Chondrocyte (in vitro differentiated cells): ENCODE measurements at places on chromosomes 4 and X. TPM values are rescaled to one million over a fixed set of nuclear protein-coding genes. Genes with fewer than 3 reads are reported as not detected.

DNA sequence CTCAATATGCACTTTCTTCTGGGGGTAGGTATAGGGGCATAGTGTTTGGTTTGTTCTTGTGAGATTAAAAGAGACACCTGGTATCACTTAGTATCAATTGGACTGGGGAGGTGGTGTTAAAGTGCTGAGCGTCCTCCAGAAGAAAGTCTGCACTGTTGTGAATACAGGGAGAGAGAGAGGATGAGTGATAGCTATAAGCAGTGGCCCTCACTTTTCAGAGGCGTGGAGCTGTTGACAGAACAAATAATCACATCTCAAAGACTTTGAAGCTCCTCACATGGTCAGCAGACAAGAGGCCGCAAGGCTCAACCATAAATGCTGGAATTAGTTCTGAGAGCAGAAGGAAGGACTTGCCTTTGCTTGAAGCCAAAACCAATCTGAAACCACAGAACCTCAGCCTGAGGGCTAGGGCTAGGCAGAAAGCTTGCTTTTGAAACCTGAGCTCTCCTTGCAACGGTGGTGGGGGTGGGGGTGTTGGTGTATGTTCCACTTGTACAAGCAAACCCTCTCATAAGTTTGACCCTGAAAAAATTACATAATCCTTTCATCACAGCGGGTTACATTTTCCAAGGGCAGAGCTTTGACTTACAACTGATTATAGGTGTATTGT, 123.2 kb upstream of the SCML1 start:
- no peak overlapping the region for H3K4me3 ChIP-seq
- H3K36me3 ChIP-seq: no peaks in the 10 kb centered on the region
- no peaks in the 10 kb centered on the region for H3K27me3 ChIP-seq
- DNase-seq: no peak
- no peak overlapping the region for H3K27ac ChIP-seq

DNA sequence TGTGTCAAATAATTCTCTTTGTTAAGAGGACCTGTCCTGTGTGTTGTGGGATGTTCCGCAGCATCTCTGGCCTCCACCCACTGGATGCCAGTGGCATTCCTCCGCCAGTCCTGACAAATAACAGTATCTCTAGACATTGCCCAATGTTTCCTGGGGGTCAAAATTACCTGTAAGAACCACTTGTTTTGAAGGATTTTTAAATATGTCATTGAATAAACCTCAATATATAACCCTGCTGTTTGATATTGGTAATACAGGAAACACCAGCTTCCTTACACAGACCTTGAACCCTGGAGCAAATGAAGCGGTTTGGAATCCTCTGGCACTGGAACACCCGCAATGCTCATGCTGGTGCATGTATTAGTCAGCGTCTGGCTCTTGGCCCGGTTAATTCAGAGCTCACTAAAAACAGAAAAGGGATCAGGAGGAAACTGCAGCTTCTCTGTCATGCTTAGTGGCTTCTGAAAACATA, 101.3 kb downstream of the TBL1X start:
- H3K27ac ChIP-seq: peak overlapping the region; percentile 76
- peaks cover 36% of the 10 kb centered on the region for H3K4me1 ChIP-seq
- no peaks in the 10 kb centered on the region for H3K27me3 ChIP-seq
- H3K4me3 ChIP-seq: no peak overlapping the region
- no peaks in the 10 kb centered on the region for H3K36me3 ChIP-seq
- no peak for DNase-seq

DGKK gene
- not detected in 3 replicates for total RNA-seq

DNA sequence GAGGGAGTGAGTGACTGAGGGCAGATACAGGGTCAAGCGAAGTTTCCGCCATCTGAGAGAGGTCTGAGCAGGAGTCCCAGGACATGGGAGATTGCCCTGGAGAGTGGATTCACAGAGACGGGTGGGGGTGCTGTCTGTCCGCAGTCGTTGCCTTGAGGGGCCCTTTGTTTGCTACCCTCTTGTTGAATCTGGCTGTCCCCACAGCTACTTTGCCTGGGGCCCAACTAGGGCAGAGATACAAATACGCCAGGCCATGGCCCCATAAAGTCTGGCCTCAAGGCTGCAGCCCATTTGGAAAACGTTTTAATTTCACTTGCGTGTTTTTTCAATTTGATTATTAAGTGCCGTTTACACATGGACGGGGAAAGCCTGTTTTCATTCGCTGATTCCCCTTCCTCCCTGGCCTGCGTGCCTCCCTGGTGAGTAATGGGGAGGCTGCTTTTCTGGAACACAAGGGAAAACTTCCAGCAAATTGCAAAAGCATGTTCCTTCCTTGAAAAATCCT, 134.4 kb downstream of the SMIM20 start:
- peak overlapping the region; percentile 1 for H3K4me3 ChIP-seq
- H3K27ac ChIP-seq: peak overlapping the region; percentile 94
- DNase-seq: no peak
- H3K4me1 ChIP-seq: peaks cover 13% of the 10 kb centered on the region

GRCh38 chrX:107818900-107819521, 6.7 kb upstream of the MID2 start:
- H3K4me1 ChIP-seq: peaks cover 7% of the 10 kb centered on the region
- H3K27ac ChIP-seq: no peak overlapping the region

GRCh38 chrX:6227935-6228334, 732 bp downstream of the NLGN4X start:
- peaks cover 20% of the 10 kb centered on the region for H3K4me1 ChIP-seq
- no peak for DNase-seq
- H3K27me3 ChIP-seq: peaks cover 59% of the 10 kb centered on the region
- H3K4me3 ChIP-seq: no peak overlapping the region
- no peaks in the 10 kb centered on the region for H3K36me3 ChIP-seq

AFM gene
- not detected in 3 replicates for total RNA-seq

GRCh38 chr4:128141866-128142265, 80.8 kb downstream of the LARP1B start:
- H3K4me3 ChIP-seq: no peak overlapping the region
- H3K4me1 ChIP-seq: peaks cover 14% of the 10 kb centered on the region
- no peaks in the 10 kb centered on the region for H3K27me3 ChIP-seq
- H3K27ac ChIP-seq: no peak overlapping the region
- H3K36me3 ChIP-seq: peaks cover 16% of the 10 kb centered on the region

CLNK gene
- total RNA-seq: not detected in 3 replicates

DNA sequence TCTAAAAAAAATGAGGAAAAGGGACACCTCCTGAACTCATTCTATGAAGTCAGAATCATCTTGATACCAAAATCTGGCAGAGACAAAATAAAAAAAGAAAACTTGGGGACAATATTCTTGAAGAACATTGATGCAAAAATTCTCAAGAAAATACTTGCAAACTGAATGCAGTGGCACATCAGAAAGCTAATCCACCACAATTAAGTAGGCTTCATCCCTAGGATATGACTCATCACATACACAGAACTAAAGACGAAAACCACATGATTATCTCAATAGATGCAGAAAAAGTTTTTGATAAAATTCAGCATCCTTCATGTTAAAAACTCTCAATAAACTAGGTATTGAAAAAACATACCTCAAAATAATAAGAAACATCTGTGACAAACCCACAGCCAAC, 98.3 kb downstream of the FAM47B start:
- no peak overlapping the region for H3K4me3 ChIP-seq
- H3K27me3 ChIP-seq: peaks cover 1% of the 10 kb centered on the region
- no peak for DNase-seq
- no peaks in the 10 kb centered on the region for H3K4me1 ChIP-seq
- peaks cover 4% of the 10 kb centered on the region for H3K36me3 ChIP-seq

GRCh38 chrX:69505772-69506616, 1.9 kb downstream of the NALF2 start:
- H3K36me3 ChIP-seq: no peaks in the 10 kb centered on the region
- peaks cover 3% of the 10 kb centered on the region for H3K4me1 ChIP-seq
- H3K27ac ChIP-seq: peak overlapping the region; percentile 42
- peak overlapping the region; percentile 35 for H3K4me3 ChIP-seq
- no peak for DNase-seq

CCNG2 gene
- total RNA-seq: 42.4 to 52.5 TPM (median 48.1 TPM) in 3 replicates

DNA sequence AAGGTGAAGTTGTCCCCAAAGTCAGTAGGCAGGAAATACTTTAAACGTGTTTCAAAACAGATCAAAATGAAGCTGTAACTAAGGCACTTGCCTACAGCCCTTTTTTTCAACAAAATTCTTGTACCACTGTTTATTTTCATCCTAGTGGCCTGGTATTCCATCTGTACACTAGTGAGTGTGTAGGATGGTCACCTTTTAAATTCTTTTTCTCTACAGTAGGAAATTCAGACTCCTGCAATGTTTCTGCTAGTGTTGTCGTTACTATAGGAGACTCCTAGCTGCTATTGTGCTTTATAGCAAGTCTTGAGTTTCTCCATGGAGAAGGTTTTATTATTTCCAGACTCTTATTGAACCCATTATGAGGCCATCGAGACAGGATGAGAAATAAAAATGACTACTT, 7.0 kb upstream of the NHS start:
- H3K4me1 ChIP-seq: no peaks in the 10 kb centered on the region
- no peak for DNase-seq
- H3K27ac ChIP-seq: no peak overlapping the region

- no peaks in the 10 kb centered on the region for H3K36me3 ChIP-seq
- no peak for DNase-seq
- no peaks in the 10 kb centered on the region for H3K4me1 ChIP-seq
- H3K27me3 ChIP-seq: no peaks in the 10 kb centered on the region
- no peak overlapping the region for H3K27ac ChIP-seq
Observed at GRCh38 chrX:84830836-84831235, 172.8 kb upstream of the APOOL start.

TBX22 gene
- not detected in 3 replicates for total RNA-seq

DNA sequence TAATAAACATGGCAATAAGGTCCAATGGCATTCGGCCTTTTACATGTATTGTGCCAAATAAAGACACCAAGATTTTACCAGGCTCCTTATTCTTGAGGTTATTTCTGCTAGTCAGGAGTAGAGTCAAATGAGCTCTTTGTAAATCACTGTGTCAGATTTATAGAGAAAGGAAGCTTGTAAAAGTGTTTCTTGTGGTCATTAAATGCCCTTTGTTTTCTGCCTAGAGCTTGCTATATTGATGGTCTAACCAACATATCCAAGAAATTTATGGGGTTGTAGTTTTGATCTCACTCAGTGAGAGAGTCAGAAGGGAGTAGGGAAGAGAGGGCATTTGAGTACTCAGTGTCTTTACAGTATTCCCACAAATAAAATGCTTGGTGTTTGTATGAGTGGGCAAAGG, 86.2 kb upstream of the FRMPD4 start:
- no peaks in the 10 kb centered on the region for H3K27me3 ChIP-seq
- no peaks in the 10 kb centered on the region for H3K36me3 ChIP-seq
- no peaks in the 10 kb centered on the region for H3K4me1 ChIP-seq
- no peak for DNase-seq

GRCh38 chrX:131216828-131217227, 72.3 kb downstream of the IGSF1 start:
- no peak overlapping the region for H3K4me3 ChIP-seq
- no peak overlapping the region for H3K27ac ChIP-seq
- H3K36me3 ChIP-seq: no peaks in the 10 kb centered on the region
- peaks cover 9% of the 10 kb centered on the region for H3K27me3 ChIP-seq

DNA sequence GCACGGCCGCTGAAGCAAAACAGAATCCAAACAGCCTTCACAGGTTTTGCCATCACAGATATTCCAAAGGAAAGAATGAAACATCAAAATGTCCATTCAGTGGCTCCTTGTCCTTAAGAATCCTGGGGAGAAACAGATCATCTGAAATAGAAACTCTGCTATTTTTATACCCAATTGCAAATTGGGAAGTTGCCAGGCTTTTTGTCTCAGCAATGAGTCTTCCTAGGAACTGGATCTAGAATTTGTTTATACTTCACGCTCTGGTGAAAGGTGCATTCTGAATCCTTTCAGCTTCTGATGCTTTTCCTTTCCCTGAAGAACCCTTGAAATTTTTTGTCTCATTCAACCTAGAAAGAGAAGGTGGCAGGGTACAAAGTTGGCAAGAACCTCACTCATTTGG, 218.9 kb downstream of the FBXW7 start:
- H3K4me3 ChIP-seq: no peak overlapping the region
- no peak for DNase-seq
- H3K36me3 ChIP-seq: peaks cover 5% of the 10 kb centered on the region
- H3K4me1 ChIP-seq: peaks cover 11% of the 10 kb centered on the region

- H3K4me3 ChIP-seq: peak within 1 kb of the TSS; percentile 70
- peak within 1 kb of the TSS; percentile 29 for H3K27ac ChIP-seq
- no peaks in the 10 kb centered on the region for H3K36me3 ChIP-seq
- DNase-seq: no peak
- no peaks in the 10 kb centered on the region for H3K27me3 ChIP-seq
- peaks cover 10% of the 10 kb centered on the region for H3K4me1 ChIP-seq
Observed at GRCh38 chrX:131288738-131289511, at the start of gene IGSF1. Gene IGSF1 (minus strand): TSS chrX:131289306. CDS start chrX:131286674, 2,632 bp downstream.

TEX13C gene
- not detected in 3 replicates for total RNA-seq

DNA sequence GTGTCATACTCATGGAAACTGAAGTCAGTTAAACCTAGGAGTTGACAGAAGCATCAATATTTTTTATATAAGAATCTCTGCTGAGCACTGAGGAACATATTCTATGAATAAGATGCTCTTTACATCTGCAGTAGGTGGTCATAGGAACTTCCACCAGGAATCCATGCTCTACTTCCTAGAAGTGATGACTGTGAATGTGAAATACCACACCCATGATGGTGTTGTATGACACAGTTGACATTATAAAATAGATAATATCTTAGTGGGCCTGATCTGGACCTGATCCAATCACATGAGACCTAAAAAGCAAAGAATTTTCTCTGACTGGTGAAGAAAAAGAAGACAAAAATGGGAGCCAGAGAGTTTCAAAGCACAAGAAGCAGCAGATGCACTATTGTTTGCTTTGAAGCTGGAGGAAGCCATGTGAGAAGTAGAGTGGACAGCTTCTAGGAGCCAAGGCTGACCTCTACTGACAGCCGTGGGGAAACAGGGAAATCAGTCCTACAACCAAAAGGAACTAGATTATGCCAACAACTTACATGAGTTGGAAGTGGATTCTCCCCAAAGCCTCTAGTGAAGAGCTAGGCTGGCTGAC, 68.6 kb upstream of the HS3ST1 start:
- peaks cover 4% of the 10 kb centered on the region for H3K4me1 ChIP-seq
- H3K36me3 ChIP-seq: no peaks in the 10 kb centered on the region
- no peak for DNase-seq
- H3K27me3 ChIP-seq: no peaks in the 10 kb centered on the region

RHOXF2B gene
- not detected in 3 replicates for total RNA-seq

DNA sequence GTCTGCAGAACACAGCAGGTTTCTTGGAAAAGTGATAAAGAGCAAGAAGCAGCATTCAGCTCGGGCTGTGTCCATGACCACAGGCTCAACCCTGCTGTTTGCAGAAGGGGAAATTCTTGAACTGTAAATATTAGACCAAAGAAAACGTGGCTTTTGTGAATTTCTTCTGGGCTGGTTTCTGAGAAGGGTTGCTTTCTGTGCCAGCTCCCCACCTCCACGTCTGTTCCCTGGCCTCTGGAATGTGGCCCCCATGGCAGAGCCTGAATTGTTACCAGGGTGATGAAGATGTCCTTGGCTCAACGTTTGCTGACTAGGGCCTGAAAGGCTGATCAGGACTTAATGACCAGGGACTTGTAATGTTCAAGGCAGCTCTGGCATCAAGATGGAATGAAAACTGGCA, 116.0 kb downstream of the CPEB2 start:
- no peaks in the 10 kb centered on the region for H3K36me3 ChIP-seq
- no peaks in the 10 kb centered on the region for H3K27me3 ChIP-seq
- no peak for DNase-seq
- peak overlapping the region; percentile 28 for H3K27ac ChIP-seq
- peaks cover 20% of the 10 kb centered on the region for H3K4me1 ChIP-seq

GRCh38 chr4:1683736-1684505, at the start of gene FAM53A:
Gene FAM53A (minus strand): TSS chr4:1684313. CDS start chr4:1668741, 15,572 bp downstream.
- DNase-seq: peak; percentile 87
- peaks cover 12% of the 10 kb centered on the region for H3K4me1 ChIP-seq
- peak within 1 kb of the TSS; percentile 85 for H3K4me3 ChIP-seq
- peak within 1 kb of the TSS; percentile 96 for H3K27ac ChIP-seq
- no peaks in the 10 kb centered on the region for H3K27me3 ChIP-seq

AMOT gene
- total RNA-seq: 7.1 to 9.5 TPM (median 7.9 TPM) in 3 replicates

NOX1 gene
- total RNA-seq: not detected in 3 replicates

UGT2A2 gene
- total RNA-seq: not detected in 3 replicates

MAGEA8 gene
- total RNA-seq: not detected in 3 replicates

VEGFD gene
- total RNA-seq: 0.20 to 0.39 TPM in 2 of 3 replicates, not detected in the other

PLA2G12A gene
- 39.2 to 43.4 TPM (median 41.3 TPM) in 3 replicates for total RNA-seq
